ENCODE measurements at places on chromosomes 16 and 17. TPM values are rescaled to one million over a fixed set of nuclear protein-coding genes. Genes with fewer than 3 reads are reported as not detected.

Gene HAP1
- total RNA-seq, result not detected

Gene ZFP3
- 3.8 TPM for total RNA-seq

Gene SLC6A2
- total RNA-seq, result not detected

Gene GTF3C1
- 111 TPM for total RNA-seq

Gene CALB2
- total RNA-seq, result not detected

DNA sequence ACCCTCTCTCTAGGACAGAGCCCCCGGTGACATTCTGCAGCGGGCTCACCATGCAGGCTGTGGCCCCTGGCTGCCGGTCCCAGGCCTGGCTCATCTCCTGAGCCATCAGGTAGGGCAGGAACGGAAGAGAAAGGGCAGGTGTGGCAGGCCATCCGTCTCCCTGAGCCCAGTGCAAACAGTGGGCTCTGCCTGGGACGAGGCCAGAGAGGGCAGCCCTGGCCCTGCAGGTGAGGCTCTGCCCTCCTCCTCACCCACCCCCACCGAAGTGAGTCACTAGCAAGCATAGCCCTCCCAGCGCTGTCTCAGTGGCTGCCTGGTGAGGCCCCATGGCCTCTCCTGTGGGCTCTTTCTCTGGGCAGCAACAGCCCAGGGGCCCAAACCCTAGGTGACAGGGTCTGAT is 14.5 kb downstream of the OTOP3 start:
- no peak for DNase-seq
- no peak overlapping the region for H3K4me3 ChIP-seq
- no peaks in the 10 kb centered on the region for H3K36me3 ChIP-seq
- no peaks in the 10 kb centered on the region for H3K27me3 ChIP-seq
- no peaks in the 10 kb centered on the region for H3K4me1 ChIP-seq
- H3K27ac ChIP-seq, result no peak overlapping the region

GRCh38 chr16:49712106-49712505 is 143.8 kb downstream of the ZNF423 start:
- no peaks in the 10 kb centered on the region for H3K36me3 ChIP-seq
- H3K4me1 ChIP-seq, result no peaks in the 10 kb centered on the region
- H3K27me3 ChIP-seq, result no peaks in the 10 kb centered on the region
- no peak for DNase-seq
- no peak overlapping the region for H3K27ac ChIP-seq

DNA sequence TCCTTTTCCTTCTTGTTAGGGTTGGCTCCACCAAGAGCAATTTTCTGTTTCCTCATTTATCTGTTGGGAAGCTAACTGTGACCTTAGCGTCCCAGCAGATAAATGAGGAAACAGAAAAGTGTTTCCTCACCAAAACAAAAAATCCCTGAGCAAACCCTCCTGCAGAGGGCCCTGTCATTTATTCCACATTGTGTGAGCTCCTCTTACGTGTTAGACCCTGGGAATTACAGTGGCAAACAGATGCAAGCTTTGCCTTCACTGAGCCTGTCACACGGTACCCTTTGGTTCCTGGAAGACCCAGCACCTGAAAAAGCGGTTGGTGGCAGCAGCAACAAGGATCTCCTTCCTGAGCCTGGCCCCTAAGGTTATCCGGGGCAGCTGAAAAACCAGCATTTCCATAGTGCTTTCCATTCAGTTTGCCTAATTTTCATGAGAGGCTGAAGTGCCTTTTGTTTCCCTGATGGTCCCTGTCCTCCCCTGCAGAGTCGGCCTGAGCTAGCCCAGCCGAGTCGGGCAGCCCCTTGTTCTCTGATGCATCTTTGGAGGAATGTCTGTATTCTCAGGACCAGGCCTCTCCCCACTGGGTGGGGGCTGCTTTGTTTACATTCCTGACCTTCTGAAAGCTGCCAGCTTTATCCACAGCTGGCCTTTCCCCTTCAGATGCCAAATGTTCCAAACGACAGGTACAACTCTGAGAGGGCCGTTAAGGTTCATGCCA is 34.7 kb downstream of the YPEL2 start:
- H3K4me1 ChIP-seq, result peaks cover 49% of the 10 kb centered on the region
- peaks cover 2% of the 10 kb centered on the region for H3K36me3 ChIP-seq
- no peak overlapping the region for H3K4me3 ChIP-seq
- no peaks in the 10 kb centered on the region for H3K27me3 ChIP-seq
